BE2C (cell line): ENCODE measurements at places on chromosomes 6 and 20.

GRCh38 chr20:3997446-3997845 lies 17.9 kb downstream of the RNF24 start:
- no peak for DNase-seq

GRCh38 chr6:78749326-78749725 lies 118.0 kb upstream of the IRAK1BP1 start:
- DNase-seq, result no peak

- no peak for DNase-seq
Observed at GRCh38 chr6:144106206-144106605, 10.8 kb upstream of the SF3B5 start.

DNA sequence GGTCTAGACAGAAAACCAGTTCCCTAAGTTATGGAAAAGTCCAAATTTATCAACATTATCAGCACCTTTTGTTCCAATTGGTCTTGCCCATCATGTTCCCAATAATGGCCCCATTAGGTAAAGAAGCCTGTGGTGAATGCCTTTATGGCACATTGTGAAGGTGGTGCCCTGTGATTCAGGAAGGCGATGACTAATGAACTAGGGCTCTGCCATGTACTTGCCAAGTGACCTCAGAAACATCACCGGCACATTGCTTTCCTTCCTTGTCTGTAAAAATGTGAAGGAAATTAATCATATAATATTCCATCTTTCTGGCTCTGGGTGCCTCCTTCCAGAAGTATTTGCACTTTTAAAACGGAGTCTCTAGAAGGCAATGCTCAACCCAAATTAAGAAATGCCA lies 132.3 kb downstream of the UNC5CL start:
- no peak for DNase-seq

- DNase-seq, result no peak
Observed at GRCh38 chr6:35237476-35237875, 22.1 kb upstream of the ZNF76 start.

DNA sequence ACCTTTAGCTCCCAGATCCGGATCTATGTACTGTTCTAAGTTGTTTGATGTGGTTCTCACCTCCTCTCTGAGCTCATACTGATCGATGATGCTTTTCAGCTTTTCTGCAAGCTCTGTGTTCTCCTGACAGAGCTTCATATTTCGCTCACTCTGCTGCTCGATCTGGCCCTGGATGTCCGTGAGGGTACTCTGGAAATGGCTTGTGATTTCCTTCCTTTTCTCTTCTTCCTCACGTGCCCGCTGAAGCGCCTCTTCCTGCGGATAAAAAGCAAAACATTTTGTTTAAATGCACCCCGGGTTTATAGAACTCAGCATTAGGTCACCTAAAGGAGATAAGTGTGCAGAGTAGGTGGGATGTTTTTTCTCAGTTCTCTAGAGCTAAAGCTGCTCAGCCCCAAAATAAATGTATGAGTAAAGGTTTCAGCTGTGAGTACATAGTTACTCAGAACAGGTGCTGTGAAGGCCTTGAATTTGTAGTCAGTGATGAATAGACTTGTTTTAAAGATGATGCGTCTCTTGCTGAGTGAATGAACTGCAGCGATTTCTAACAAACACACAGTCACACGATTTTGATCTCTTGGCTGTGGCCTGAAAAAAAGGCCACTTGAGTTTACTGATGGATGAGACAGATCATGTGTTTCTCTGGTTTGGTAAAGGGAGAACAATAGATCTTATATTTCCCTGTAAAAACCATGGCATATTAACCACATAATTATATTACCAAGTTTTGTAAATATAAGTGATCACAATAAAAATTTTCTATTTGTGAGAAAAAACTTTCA lies 29.1 kb downstream of the TXLNB start:
- DNase-seq, result no peak

GRCh38 chr20:54681869-54682268 lies 206.5 kb downstream of the DOK5 start:
- DNase-seq, result no peak

DNA sequence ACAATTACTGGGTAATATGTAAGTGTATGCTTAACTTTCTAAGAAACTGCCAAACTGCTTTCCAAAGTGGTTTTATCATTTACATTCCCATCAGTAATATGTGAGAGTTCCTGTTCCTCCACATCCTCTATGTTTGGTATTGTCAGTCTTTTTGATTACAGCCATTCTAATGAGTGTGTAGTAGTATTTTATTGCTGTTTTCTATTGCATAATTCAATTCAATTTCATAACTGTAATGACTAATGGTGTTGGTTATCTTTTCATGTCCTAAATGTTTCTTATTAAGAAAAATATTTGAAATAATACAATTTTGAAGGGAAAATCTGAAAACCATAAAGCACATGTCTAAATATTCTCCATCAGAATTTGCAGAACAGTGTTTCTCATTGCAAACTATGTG lies 119.3 kb downstream of the MAP3K7 start:
- DNase-seq, result no peak

DNA sequence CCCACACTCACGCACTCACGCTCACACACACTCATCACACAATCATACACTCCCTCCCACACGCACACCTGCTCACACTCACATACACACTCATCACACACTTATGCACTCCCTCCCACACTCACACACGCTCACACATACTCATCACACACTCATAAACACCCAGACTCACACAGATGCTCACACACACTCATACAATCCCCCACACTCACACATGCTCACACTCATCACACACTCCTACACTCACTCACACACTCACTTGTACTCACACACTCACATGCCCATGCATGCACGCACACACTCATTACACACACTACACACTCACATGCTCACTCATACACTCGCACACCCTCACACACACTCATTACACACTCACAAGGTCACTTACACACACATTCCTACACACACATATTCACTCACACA lies 131.1 kb upstream of the PDE10A start:
- no peak for DNase-seq

DNA sequence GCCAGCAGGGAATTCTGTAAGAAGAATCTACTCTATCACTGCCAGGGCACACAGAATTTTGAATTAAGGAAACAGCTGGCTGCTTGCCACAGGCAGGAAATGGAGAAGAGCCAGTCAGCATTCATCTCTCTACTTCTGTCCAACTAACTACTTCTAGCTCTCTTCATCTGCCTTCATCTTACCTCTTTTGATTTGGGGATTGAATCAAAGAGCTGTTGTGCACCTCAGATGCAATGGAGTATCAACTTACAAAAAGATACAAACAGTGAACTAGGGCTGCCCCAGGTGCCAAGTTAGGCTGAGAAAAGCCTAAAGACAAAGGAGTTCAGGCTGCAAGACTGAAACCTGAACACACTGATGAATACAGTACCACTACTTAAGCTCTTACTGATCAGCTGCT lies 82.0 kb downstream of the PTPRK start:
- peak; percentile 10 for DNase-seq

GRCh38 chr6:156166093-156166492 lies 611.1 kb upstream of the ARID1B start:
- DNase-seq, result no peak

- peak; percentile 15 for DNase-seq
Observed at GRCh38 chr6:138007014-138007472, 100.2 kb downstream of the PERP start.

DNA sequence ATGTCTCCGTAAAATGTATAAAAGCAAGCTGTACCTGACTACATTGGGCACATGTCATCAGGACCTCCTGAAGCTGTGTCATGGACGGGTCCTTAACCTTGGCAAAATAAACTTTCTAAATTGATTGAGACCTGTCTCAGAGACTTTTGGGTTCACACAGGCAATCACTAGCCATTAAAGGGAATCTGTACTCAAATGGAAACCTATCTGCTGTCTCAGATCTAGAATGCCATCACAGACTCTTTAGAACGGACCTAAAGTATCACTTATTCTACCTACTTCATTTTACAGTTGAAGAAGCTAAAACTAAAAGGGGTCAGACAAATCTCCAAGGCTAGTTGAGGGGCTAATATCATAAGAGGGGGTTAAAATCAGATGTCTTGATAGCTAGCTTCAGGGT lies 11.1 kb downstream of the SAMD3 start:
- no peak for DNase-seq

- no peak for DNase-seq
Observed at GRCh38 chr6:129104131-129104530, 221.2 kb downstream of the LAMA2 start.

DNA sequence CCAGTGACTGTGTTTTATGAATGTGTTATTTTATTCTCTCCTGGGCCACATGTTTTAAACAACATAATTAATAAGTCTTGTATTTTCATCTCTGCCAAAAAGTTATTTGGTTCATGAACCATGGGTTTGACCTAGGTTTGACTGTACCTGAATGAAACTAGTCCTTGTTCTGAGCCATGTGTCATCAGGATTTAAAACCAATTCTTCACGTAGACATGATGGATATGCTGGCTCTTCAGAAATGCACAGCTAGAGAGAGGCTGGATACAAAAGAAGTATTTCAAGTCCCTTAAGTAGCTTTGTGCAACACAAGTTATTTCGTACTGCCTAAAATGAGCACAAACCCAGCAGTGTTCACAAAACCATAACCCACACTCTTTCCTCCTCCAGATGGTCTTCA lies 116.1 kb downstream of the IBTK start:
- no peak for DNase-seq

GRCh38 chr6:138429761-138430160 lies 25.7 kb downstream of the HEBP2 start:
- no peak for DNase-seq

GRCh38 chr6:131924881-131925474 lies 26.2 kb downstream of the CCN2 start:
- DNase-seq, result no peak

GRCh38 chr20:24149881-24150307 lies 161.3 kb upstream of the GGTLC1 start:
- peak; percentile 53 for DNase-seq

GRCh38 chr6:115898246-115898645 lies 162.4 kb downstream of the FRK start:
- no peak for DNase-seq

- no peak for DNase-seq
Observed at GRCh38 chr20:32871627-32872160, 13.0 kb downstream of the EFCAB8 start.
